Posterior vena cava (tissue), 2 donors: ENCODE measurements at places on chromosomes 7 and 10. TPM values are rescaled to one million over a fixed set of nuclear protein-coding genes. Genes with fewer than 3 reads are reported as not detected.

- no peak for DNase-seq
These were observed 260.4 kb downstream of the CDK14 start for GRCh38 chr7:90856351-90857070.

GRCh38 chr10:31963589-31963980, 35.0 kb upstream of the ARHGAP12 start:
- DNase-seq = no peak

GRCh38 chr10:30058570-30059132, 735 bp downstream of the JCAD start:
- DNase-seq = no peak

- DNase-seq = no peak
These were observed 123.2 kb upstream of the KLF6 start for GRCh38 chr10:3908183-3908582.

DNA sequence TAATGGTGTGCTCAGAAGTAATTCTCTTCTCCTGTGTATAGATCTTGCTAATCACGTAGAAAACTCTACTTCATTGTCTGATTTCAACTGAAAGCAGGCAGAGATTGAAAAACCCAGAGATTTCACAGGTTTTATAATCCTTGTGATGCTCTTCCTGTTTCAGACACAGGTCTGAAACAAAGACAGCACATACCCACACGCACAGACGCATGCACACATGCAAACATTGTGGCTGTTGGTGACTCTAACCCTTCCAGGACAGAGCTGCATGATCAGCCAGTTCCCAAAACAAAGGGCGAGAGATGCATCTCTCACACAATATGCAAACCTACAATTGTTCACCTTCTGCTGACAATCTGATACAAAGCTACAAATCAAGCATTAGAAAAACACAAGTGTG, 11.1 kb upstream of the TFEC start:
- DNase-seq = no peak

DNA sequence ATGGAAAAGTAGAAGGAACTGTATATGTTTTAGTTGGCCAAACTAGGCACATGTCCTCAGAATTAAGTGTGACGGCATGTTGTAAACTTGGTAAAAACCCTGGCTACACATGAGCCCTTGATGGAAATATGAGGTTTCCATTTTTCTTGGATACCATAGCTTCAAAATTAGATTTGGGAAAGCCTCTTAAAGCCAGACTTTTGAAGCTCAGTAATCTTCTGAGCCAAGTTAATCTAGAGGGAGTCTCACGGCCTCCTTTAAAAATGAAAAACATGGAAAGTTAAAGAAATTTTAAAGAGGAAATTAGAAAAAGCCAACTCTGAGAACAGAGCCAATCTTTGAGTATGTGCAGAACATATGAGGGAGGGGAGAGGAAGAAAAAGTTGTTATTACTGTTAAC, 376.0 kb downstream of the CTNNA3 start:
- no peak for DNase-seq

Gene CYP3A5
- total RNA-seq = 1.8 TPM

Gene PAX4
- not detected for total RNA-seq

DNA sequence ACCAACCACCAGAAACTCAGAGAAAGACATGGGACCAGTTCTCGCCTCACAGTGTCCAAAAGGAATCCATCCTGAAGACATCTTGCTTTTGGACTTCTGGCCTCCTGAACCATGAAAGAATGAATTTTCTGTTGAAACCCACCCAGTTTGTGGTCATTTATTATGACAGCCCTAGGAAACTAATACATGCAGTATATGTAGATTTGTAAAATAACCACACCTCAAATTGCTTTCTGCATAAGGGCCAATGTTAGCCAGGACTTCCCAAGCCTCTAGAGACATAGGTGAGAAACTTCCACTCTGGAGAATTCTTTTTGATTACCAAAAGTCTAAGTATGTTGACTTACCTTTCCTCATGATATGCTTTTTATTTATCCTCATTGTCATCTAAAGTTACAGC, 210.5 kb upstream of the SP4 start:
- DNase-seq = no peak

Gene FAM180A
- total RNA-seq = 38.1 TPM

GRCh38 chr10:707861-708260, 18.4 kb upstream of the DIP2C start:
- no peak for DNase-seq

Gene POLR2J2
- total RNA-seq = 5.2 TPM
